ENCODE measurements at places on chromosomes 7 and 10.
A peak's percentile ranks its signal among the peaks of the same experiment; 100 is the strongest.

DNA sequence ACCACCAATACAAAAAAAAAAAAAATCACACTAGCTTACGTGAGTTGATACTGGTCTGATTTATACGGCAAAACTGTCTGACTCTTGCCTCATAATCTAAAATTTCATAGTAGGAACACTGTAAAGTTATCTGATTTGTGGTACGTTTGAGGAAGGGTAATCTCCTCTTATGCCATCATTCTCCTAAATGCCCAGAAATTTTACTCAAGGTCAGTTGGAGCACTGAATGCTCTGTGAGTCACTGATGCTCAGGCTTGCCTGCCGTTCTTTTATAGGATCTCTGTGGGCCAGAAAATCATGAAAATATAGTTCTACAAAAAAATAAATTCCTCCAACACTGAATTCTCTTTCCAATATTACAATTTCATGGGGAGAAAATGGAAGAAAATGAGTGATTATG is 135.7 kb downstream of the PDE1C start:
- DNase-seq = peak; percentile 30

DNA sequence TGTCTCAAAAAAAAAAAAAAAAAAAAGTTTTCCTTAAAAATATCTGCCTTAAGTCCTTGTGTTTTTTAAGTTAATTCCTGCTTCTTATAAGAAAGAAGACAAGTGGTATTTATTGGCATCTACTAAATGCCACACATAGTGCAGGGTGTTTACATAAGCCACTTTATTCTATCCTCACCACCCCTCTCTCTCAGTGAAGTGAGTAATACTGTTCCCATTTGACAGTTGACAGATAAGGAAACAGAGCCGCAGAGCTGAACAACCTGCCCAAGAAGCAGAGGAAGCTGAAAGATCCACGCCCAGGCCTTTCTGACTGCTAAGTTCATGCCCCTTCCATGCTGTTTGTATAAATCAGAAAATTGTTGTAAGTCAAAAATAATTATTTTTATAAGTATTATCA is 54.1 kb downstream of the ABLIM1 start:
- DNase-seq = peak; percentile 15

GRCh38 chr10:121127151-121127906 is 276.2 kb downstream of the WDR11 start:
- no peak for DNase-seq

DNA sequence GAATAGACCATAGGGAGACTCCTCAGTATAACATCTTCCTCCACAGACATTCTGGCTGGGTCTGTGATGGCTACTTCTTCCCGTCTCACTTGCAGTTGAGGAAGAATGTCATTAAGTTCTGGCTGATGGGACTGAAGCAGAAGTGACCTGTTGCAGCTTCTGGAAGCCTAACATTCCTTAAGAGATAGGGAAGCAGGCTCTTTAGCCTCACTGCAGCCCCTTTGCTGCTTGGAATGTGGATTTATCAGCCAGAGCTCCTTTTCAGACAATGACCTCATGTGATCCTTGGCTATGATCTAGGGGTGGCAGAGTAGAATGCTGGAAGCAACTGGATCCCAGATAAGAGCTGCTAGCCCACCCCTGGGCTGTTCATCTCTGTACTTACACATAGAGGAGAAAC is 142.5 kb downstream of the RNF216 start:
- no peak for DNase-seq

GRCh38 chr10:28732091-28732490 is 54.8 kb downstream of the BAMBI start:
- no peak for DNase-seq

DNA sequence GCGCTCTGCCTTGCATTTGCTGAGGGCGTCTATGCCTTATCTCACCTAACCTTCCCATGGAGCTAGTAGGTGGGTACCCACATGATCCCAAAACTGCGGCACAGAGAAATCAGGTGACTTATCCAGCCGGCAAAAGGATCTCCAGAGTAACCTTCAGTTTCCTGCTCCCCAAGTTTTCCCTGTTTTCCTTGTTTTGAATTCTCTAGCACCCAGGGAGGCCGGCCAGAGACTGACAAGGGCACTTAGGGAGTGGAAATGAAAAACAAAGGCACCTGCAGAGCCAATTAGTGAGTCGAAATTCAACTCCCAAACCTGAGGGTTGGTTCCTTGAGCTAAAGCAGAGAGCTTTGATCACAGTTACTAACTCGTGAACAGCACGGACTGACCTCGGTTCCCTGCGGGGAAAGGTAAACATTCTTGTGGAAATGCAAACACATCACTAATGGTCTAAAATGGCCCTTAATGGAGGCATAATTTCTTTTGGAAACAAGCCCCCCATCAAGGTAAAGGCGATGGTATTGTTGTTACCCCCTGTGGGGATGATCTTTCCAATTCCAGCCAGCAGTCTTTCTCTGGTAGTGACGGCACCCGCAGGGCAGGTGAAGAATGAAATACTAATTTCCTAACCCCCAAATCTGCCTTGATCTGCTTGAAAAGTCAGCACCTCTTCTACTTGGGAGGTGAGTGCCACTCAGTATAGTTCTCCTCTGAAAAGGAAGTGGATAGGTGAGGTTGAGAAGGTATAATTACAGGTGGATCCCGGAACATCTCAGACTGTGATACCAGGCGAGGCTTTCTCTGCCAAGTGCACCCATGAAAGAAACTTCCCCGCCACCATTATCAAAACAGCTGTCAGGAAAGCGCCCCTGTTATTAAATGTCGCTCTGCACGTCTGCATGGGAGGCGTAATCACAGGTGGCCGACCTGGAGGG is 365.6 kb upstream of the AUTS2 start:
- no peak for DNase-seq

- DNase-seq = no peak
These were observed 61.0 kb upstream of the SFMBT2 start for GRCh38 chr10:7471720-7472367.

GRCh38 chr10:90885176-90885575 is 13.4 kb downstream of the RPP30 start:
- peak; percentile 86 for DNase-seq

GRCh38 chr7:55113760-55114540 is 95.1 kb downstream of the EGFR start:
- DNase-seq = no peak

DNA sequence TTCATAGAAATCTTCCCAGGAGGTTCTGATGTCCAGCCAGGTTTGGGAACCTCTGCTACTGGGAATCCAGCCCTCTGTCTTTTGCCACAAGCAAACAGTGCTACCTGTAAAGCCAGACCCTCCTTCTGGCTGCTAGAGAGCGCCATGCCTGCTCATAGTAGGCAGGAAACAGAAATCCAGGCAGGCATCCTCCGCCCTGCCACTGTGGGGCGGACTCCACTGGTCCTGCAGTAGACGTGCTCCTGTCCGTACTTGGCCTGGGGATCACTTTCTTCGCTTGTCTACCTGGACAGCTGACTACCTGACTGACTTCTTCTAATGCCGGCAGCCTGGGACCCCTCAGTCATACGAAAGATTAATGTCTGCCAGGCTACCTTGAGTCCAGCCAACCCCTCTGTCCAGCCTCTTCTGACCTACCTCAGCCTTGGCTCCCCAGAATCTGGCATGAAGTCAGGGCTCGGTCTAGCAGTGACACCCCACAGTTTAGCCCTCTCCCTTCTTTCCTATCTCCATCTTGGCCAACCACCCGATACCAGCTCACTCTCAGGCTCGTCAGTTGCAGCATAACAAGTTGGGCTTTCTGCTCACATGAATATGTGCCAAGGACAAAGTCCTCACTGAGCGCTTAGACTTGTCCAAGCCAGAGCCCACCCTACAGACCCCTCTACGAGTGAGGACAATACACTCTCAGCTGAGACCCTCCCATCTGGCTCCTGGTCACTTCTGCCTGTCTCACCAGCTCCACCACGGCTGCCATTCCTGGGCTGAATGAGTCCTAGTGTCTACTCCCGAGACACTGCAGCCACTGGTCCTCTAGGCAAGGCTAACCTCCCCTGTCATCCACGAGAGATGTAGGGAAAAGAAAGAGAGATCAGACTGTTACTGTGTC is 43.9 kb upstream of the OPALIN start:
- DNase-seq = no peak

DNA sequence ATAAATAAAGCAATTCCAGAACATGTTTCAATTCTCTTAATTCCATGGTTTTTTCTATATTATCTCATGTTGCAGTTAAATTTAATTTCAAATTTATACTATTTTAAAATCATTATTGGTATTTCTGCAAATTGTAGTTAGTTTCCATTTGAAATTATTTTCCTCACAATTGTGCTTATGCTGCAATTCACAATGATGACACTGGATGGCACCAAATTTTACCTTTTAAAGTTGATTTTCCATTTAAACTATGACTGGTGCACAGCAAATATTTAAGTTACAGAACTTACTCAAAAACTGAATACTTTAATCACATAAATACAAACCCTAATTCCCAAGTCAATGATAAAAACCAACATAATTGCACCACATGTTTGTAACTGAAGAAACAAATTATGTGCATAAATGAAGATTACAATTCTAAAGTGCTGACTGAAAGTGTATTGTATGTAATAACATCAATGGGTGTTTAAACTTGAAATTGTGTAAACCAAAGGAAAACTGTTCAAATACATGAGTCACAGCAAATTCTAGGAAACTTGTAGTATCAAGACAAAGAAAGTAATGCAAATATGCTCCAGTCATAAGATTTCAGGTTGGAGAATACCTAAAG is 75.3 kb upstream of the AASS start:
- DNase-seq = peak; percentile 24

- DNase-seq = no peak
These were observed 89.1 kb upstream of the SP4 start for GRCh38 chr7:21338728-21339164.

- DNase-seq = peak; percentile 68
These were observed 35.7 kb upstream of the MTPAP start for GRCh38 chr10:30384701-30385201.

GRCh38 chr10:18221123-18221522 is 80.9 kb downstream of the CACNB2 start:
- DNase-seq = no peak

- peak; percentile 95 for DNase-seq
These were observed 118.3 kb downstream of the CCDC71L start for GRCh38 chr7:106542550-106543220.

DNA sequence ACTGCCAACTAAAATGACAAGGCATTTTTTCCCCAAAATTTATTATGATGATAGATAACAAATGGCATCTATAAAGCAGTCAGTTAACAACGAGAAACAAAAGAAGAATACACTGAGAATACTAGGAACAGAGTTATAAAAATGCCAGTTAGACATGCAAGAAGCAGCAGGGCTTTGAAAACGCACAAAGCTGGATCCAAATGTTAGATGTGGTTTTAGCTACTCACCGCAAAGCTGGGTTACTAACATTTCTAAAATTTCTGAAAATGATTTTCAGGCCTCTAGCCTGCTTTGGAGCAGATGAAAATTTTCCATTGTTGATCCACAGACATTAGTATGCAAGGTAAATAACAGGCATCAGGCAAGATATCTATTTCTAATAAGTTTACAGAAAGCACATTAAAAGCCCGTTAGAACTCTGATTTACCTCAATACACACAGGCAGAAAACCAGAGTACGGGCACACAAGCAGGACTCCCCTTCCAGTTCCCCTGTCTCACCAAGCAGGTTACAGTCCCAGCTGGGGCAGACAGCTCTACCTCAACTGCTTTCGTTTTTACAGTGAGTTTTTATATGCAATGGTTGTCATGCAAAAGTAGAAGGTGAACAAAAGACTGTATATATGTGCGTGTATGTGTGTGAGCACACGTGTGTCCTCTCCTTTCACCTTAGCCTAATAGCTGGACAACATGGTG is 37.9 kb downstream of the GLI3 start:
- no peak for DNase-seq

GRCh38 chr7:40733114-40733513 is 598.3 kb downstream of the SUGCT start:
- DNase-seq = no peak

- DNase-seq = no peak
These were observed 869 bp upstream of the TBX20 start for GRCh38 chr7:35254496-35255442.
